Fibroblast of skin of left biceps (primary cell): ENCODE measurements at places on chromosomes 5 and 9.

DNA sequence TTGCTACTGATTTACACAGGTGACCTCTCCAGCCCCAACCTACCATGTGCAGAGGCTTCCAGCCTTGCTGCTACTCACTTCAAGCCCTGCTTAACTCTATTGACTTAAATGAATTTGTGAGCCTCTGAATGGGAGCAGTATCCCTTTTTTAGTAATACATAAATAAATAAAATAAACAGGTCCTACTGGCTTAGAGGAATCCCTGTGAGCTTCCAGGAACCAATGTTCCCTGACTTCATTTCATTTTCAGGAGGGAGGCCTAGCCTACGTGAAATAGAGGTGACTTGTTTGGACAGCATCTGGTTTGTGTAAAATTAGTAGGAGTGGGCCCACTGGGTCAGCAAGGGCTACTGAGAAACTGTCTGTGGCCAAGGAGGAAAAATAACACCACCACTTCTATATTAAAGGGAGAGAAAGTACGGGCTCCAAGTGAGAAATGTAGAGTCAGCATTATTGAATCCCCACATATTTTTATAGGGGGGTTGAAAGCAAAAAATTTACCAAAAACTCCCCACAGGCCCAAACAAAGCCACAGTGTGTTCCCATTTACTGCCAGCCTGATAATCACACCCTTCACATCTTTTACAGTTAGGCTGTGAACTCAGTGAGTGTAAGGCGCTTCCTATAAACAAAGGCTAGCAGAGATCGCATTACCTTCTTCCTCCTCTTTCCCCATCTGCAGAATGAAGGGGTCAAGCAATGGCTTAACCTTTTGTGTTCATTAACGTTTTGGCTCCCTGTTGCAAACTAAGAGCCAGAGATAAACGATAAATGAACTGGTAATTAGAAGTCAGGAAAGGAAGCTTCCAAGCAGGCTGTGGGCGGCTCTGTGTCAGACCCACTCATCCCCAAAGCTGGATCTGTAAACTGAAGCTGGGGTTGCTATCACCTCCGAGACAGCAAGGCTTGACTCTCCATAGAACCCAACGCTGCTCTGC is 138.8 kb upstream of the LIFR start:
- no peak for DNase-seq

DNA sequence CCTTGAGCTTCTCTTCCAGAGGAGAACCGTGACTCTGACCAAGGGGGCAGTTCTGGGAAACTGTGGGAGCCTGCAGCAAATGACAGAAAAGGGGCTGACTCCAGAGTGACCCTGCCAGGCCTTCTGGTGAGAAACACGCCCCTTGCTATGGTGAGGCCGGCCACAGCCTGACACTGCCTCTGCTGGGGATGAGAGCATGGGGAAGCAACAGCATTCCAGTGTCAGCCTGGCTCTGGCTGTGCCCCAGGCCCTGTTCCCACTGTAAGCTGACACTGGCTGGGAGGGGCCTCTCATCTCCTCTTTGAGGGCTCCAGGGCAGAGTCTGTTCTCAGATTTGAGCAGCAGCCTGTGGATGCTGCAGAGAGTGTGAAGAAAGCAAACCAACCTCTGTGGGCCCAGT is 180.0 kb upstream of the IL12B start:
- DNase-seq = peak; percentile 64

DNA sequence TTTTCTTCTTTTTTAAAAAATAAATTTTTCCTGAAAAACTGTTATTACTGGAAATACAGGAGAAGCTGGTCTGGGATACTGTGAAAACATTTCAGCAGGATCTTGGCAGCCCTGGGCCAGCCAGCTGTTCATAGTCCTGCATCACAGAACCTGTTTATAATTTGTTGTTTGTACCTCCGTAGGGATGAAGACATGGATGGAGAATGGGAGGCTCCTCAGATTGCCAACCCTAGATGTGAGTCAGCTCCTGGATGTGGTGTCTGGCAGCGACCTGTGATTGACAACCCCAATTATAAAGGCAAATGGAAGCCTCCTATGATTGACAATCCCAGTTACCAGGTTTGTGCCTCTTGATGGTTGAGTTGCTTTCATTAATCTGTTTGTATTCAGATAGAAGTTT is 12.4 kb upstream of the MAML1 start:
- no peak for DNase-seq

- no peak for DNase-seq
These were observed 18.8 kb upstream of the CATSPER3 start for GRCh38 chr5:134948911-134949310.
